Activated CD8-positive, alpha-beta T cell treated with anti-CD3 and anti-CD28 coated beads for 36 hours (primary cell): ENCODE measurements at places on chromosomes 2 and 18. TPM values are rescaled to one million over a fixed set of nuclear protein-coding genes. Genes with fewer than 3 reads are reported as not detected.
A peak's percentile ranks its signal among the peaks of the same experiment; 100 is the strongest.

DNA sequence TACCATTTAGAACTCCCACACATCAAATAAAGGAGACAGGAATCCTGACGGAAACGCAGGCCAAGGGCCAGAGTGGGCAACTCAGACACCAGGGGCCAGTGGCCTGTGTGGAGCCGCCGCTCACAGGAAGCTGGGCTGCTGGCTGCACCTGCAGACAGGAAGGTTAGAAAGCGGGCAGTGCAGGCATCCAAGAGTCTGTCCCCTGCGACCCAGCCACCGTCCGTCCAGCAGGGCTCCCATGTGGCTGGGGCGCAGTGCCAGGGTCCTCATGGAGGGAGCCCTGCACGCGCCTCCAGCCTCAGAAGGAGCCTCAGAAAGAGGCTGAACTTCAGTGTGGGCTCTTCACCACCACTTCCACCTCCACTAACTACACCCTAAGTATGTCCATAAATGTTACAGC, 2.5 kb upstream of the ANO7 start:
- no peak for DNase-seq
- peaks cover 3% of the 10 kb centered on the region for H3K36me3 ChIP-seq
- no peak overlapping the region for H3K27ac ChIP-seq
- H3K4me3 ChIP-seq: no peak overlapping the region

- no peak overlapping the region for H3K4me3 ChIP-seq
- no peak for DNase-seq
- H3K36me3 ChIP-seq: no peaks in the 10 kb centered on the region
These were observed 6.3 kb downstream of the PRLH start for GRCh38 chr2:237572742-237573101.

- no peak overlapping the region for H3K4me3 ChIP-seq
- H3K4me1 ChIP-seq: no peaks in the 10 kb centered on the region
- no peak for DNase-seq
- peaks cover 5% of the 10 kb centered on the region for H3K27me3 ChIP-seq
- H3K36me3 ChIP-seq: no peaks in the 10 kb centered on the region
These were observed 32.6 kb upstream of the COPS8 start for GRCh38 chr2:237053066-237053465.

GRCh38 chr2:26946841-26947784, 23.3 kb upstream of the MAPRE3 start:
- H3K27me3 ChIP-seq: peaks cover 9% of the 10 kb centered on the region
- no peak for DNase-seq
- H3K4me1 ChIP-seq: peaks cover 2% of the 10 kb centered on the region

GRCh38 chr2:9207641-9208311, 1.2 kb downstream of the ASAP2 start:
- no peak for DNase-seq
- H3K27ac ChIP-seq: no peak overlapping the region
- peak overlapping the region; percentile 29 for H3K4me3 ChIP-seq
- H3K27me3 ChIP-seq: peaks cover 38% of the 10 kb centered on the region
- peaks cover 2% of the 10 kb centered on the region for H3K4me1 ChIP-seq
- no peaks in the 10 kb centered on the region for H3K36me3 ChIP-seq

- H3K36me3 ChIP-seq: peaks cover 10% of the 10 kb centered on the region
- H3K27me3 ChIP-seq: no peaks in the 10 kb centered on the region
- no peaks in the 10 kb centered on the region for H3K4me1 ChIP-seq
- no peak overlapping the region for H3K4me3 ChIP-seq
- H3K27ac ChIP-seq: no peak overlapping the region
- no peak for DNase-seq
These were observed 41.4 kb upstream of the TTC32 start for GRCh38 chr2:19943189-19943588.

DNA sequence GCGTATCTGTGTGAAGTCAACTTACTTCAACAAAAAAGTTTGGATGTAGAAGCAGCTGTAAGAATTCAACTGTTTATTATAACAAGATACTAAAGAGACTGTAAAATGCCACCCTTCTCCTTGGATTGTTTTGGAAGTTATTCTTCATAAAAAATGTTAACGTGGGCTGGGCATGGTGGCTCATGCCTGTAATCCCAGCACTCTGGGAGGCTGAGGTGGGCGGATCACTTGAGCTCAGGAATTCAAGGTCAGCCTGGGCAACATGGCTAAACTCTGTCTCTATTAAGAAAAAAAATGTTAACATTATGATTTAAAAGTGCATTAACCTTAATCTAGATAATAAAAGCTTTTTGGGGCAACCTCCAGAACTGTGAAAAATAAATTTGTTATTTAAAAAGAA, 7.7 kb downstream of the CIAO1 start:
- DNase-seq: no peak
- H3K4me1 ChIP-seq: peaks cover 6% of the 10 kb centered on the region
- H3K36me3 ChIP-seq: peaks cover 61% of the 10 kb centered on the region
- H3K4me3 ChIP-seq: no peak overlapping the region
- H3K27me3 ChIP-seq: no peaks in the 10 kb centered on the region

- H3K27me3 ChIP-seq: no peaks in the 10 kb centered on the region
- no peak overlapping the region for H3K4me3 ChIP-seq
These were observed 116.5 kb upstream of the SERTAD2 start for GRCh38 chr2:64770137-64770780.

DNA sequence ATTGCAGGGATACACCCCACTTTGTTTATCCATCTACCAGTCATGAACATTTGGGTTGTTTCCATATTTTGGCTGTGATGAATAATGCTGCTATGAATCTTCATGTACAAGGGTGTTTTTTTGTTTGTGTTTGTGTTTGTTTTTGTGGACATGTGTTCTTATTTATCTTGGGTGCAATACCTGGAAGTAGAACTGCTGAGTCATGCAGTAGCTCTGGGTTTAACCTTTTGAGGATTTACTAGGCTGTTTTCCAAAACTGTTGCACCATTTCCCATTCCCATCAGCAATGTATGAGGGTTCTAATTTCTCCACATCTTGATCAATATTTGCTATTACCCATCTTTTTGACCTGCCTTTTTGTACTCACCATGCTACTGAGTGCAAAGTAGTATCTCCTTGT, 140.0 kb upstream of the CYP1B1 start:
- no peak overlapping the region for H3K4me3 ChIP-seq
- H3K4me1 ChIP-seq: peaks cover 9% of the 10 kb centered on the region
- H3K27me3 ChIP-seq: peaks cover 5% of the 10 kb centered on the region

DNA sequence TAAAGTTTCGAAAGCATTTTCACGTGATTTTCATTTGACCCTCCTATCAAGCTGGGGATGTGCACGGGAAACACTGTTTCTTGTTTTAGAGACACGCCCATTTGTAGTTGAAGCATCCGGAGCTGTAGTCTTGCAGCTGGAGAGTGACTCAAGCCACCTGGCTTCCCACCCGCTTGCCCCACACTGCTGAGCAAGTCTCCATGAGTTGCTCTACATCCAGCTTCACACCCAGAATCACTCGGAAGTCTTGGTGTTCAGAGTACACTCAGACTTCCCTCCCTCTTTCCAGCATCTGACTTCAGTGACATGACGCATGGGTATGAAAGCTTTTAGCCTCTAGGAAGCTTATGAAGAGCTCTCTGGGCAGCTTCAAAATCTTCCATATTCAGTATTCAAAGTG, 262.4 kb downstream of the NBAS start:
- peaks cover 36% of the 10 kb centered on the region for H3K4me1 ChIP-seq
- no peak overlapping the region for H3K27ac ChIP-seq
- H3K4me3 ChIP-seq: no peak overlapping the region
- no peaks in the 10 kb centered on the region for H3K27me3 ChIP-seq

- no peaks in the 10 kb centered on the region for H3K4me1 ChIP-seq
- no peaks in the 10 kb centered on the region for H3K36me3 ChIP-seq
- H3K27ac ChIP-seq: no peak overlapping the region
These were observed 367.5 kb upstream of the MMADHC start for GRCh38 chr2:149954981-149955600.

DNA sequence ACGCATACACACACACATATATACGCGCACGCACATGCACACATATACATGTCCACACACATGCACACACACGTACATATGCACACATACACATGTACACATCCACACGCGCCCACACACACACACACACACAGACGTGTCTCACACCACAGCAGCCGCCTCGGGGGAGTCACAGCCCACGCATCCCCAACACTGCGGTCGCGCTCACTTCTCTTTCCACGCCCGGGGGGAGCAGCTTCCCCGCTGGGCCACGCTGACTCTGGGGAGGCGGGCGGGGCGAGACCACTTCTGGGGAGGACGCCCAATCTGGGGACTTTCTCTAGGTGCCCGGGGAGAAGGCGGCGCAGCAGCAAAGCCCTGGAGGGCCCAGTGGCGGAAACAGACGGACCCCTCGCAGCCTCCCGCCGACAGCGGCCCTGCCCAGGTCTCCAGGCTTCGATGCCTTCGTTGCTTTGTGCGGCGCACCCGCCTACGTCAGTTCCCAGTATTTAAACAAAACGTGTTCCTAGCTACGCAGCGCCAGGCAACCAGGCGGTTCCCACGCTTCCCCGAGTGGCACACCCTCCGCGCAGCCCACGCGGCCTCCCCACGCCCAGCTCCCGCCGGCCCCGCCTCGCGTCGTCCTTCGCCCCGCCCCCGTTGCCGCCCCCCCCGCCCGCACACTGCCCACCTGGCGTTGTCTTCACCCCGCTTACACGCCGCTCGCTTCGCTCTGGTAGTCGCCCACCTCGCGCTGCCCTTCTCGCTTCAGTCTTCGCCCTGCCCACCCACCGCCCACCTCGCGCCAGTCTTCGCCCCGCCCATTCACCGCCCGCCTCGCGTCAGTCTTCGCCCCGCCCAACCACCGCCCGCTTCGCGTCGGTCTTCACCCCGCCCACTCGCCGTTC, 810 bp upstream of the RBFA start:
- H3K4me3 ChIP-seq: peak overlapping the region; percentile 90
- no peaks in the 10 kb centered on the region for H3K27me3 ChIP-seq
- peak overlapping the region; percentile 91 for H3K27ac ChIP-seq
- H3K4me1 ChIP-seq: peaks cover 31% of the 10 kb centered on the region

GRCh38 chr2:8857709-8858108, 20.3 kb upstream of the KIDINS220 start:
- H3K4me3 ChIP-seq: no peak overlapping the region
- no peak for DNase-seq
- H3K27me3 ChIP-seq: no peaks in the 10 kb centered on the region

GRCh38 chr18:12779043-12779442, 76.2 kb downstream of the PSMG2 start:
- H3K4me1 ChIP-seq: peaks cover 10% of the 10 kb centered on the region
- no peak for DNase-seq
- H3K36me3 ChIP-seq: peaks cover 3% of the 10 kb centered on the region
- no peak overlapping the region for H3K27ac ChIP-seq
- H3K27me3 ChIP-seq: no peaks in the 10 kb centered on the region
- no peak overlapping the region for H3K4me3 ChIP-seq

DNA sequence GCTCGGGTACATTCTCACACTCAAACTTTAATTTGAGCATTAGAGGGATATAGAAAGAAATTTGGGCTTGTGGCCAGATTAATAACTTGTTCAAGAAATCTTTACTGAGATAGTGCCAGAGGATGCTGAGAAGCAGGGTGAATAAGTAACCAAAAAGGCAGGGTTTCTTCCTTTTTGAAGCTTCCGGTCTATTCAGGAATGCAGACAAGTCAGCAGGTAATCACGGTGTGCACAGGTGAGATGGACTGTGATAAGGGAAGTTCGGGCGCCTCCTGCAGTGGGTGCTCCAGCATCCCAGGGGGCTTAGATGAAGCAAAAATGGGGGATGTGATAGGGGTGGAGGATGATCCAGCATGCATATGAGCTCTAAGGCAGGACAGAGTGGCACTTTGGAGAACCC, 44.9 kb upstream of the CYP1B1 start:
- no peak for DNase-seq
- H3K27me3 ChIP-seq: peaks cover 3% of the 10 kb centered on the region
- no peak overlapping the region for H3K27ac ChIP-seq
- H3K36me3 ChIP-seq: no peaks in the 10 kb centered on the region
- H3K4me1 ChIP-seq: no peaks in the 10 kb centered on the region

DNA sequence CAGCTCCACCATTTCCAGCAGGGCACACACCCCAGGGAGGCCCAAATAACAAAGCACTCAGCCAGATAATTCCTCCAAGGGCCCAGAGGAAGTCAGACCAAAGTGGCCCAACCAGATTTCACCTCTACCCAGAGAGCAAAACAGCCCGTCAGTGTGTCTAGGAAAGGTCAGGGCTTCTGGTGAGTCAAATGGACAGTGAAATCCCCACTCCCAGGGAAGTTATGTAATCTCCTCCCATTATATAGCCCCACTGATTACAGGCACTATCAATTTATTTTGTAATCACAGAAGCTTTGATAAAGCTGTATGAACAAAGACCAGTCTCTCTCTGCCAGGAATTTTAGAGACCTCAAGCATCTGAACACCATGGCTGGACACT, 4.0 kb downstream of the B4GALT6 start:
- no peak overlapping the region for H3K27ac ChIP-seq
- peaks cover 9% of the 10 kb centered on the region for H3K4me1 ChIP-seq
- no peak overlapping the region for H3K4me3 ChIP-seq

DNA sequence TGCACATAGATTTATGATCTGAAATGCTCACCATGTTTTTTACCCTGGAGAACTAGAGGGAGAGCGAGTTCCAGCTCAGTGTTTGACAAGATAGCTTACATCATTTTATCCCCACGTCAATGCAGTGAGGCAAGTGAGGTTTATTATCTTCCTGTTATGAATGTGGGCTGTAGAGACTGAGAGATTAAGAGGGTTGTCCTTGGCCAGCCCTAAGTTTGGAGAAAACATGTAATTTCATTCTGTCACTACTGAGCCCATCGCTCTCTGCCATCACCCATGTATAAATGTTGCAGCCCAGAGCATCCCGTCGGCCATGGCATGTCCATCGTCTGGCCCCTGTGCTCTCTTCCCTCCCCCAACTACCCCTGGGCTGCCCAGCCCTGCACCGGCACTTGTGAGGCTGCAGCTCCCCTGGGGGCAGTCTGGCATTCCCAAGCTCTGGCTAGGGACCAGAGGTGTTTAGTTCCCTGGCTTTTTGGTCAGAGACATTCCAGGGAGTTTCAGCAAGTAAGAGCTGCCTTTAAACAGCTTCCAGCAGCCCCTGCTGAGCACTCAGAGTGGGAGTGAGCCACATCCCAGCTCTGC, 136.7 kb downstream of the ANTXR1 start:
- no peaks in the 10 kb centered on the region for H3K4me1 ChIP-seq
- no peaks in the 10 kb centered on the region for H3K36me3 ChIP-seq
- peaks cover 3% of the 10 kb centered on the region for H3K27me3 ChIP-seq
- no peak overlapping the region for H3K27ac ChIP-seq
- no peak overlapping the region for H3K4me3 ChIP-seq

The GAREM2 gene
- 2.7 TPM for total RNA-seq

The ANKRD30BL gene
- not detected for total RNA-seq

The GRB14 gene
- total RNA-seq: not detected

The POTEJ gene
- total RNA-seq: not detected

The MAPK4 gene
- total RNA-seq: not detected

The RBKS gene
- total RNA-seq: 8.9 TPM

The PTPN18 gene
- 32.9 TPM for total RNA-seq
